ENCODE measurements at places on chromosomes 13 and 19. TPM values are rescaled to one million over a fixed set of nuclear protein-coding genes. Genes with fewer than 3 reads are reported as not detected.

ZNF625 gene
- 0.57 TPM for total RNA-seq

- no peak overlapping the region for H3K4me3 ChIP-seq
- no peaks in the 10 kb centered on the region for H3K36me3 ChIP-seq
- H3K4me1 ChIP-seq, result no peaks in the 10 kb centered on the region
- H3K27me3 ChIP-seq, result no peaks in the 10 kb centered on the region
These were observed 880.4 kb downstream of the EFNB2 start for GRCh38 chr13:105655046-105655445.

EDNRB gene
- total RNA-seq, result 18.3 TPM

DNA sequence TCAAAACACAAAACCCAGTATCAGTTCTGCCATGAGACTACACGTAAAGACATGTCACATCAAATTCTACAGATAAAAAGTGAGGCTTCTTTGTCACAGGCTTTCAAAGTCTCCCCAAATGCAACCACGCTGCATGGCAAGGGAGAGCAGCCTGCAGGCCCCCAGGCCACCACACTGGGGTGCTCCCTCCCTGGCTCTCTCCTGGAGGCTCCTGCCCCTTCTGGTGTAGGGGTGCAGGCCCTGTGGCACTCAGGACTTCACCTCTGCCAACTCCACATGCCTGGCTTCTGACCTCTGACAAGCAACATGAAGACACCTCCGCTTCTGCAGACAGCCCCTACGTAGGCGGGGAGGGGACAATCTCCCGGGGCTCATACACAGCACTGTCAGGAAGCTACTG is 14.3 kb downstream of the AKAP8 start:
- H3K4me1 ChIP-seq, result peaks cover 6% of the 10 kb centered on the region
- no peak for DNase-seq
- peaks cover 20% of the 10 kb centered on the region for H3K36me3 ChIP-seq
- no peaks in the 10 kb centered on the region for H3K27me3 ChIP-seq
- H3K4me3 ChIP-seq, result no peak overlapping the region

DNA sequence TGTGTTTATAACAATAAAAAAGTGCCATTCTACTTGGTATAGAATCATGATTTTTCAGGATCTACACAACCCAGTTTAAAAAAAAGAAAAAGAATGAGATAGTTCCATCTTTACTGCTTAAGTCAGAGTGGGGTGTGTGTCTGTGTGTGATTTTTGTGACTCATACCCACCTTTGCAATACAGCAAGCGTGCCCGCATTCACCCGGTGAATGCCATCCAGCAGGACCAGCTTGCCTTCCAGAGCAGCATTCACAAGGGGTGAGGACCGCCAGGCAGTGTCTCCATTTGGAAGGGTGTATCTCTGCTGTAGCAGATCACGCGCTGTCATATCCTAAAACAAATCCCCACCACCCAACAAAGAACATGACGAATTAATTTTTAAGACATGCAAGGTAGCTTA is 127.7 kb downstream of the VWA8 start:
- H3K27ac ChIP-seq, result no peak overlapping the region
- H3K27me3 ChIP-seq, result no peaks in the 10 kb centered on the region
- peaks cover 3% of the 10 kb centered on the region for H3K4me1 ChIP-seq
- peaks cover 16% of the 10 kb centered on the region for H3K36me3 ChIP-seq

GRCh38 chr19:10115392-10116084 is 4.0 kb downstream of the P2RY11 start:
- no peak for DNase-seq
- peaks cover 5% of the 10 kb centered on the region for H3K4me1 ChIP-seq
- no peak overlapping the region for H3K27ac ChIP-seq
- no peaks in the 10 kb centered on the region for H3K27me3 ChIP-seq
- H3K4me3 ChIP-seq, result no peak overlapping the region
- peaks cover 4% of the 10 kb centered on the region for H3K36me3 ChIP-seq

DNA sequence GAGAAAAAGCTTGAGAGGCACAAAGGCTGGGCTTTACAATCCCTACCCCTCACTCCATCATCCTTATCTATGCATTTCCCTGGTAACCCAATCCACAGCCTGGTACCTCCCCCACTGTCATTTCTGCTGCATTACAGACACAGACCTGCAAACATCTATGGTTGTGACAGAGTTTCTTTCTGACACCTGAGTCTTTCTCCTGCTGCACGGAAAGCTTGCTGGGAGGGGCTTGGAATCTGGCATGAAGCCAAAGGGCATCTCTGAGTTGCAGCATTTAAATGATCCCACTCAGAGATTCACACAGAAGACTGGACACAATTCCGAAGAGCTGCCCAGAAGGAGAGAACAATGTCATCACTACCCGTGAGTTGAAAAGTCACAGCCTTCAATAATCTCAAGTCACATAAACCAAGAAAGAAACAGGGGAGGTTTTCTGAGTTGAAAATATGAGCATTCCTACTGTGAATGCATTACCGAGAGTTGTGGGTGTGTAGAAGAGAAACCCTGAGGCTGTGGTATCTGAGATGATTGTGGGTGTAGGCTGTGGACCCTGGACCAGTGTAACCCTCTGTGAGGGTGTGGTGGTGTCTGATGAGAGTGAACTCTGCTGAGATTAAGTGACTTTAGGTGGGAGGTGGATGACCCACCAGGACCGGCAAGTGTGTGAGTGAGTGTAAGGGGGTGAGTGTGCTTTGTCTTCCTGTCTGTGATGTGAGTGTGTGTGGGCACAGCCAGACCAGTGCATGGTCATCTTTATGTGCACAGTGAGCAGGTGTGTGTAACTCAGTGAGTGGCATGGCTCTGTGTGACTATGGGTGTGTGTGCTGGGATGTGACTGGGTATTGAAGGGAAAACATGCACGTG is at the start of gene LGALS14:
TSS of gene LGALS14 (plus strand) at position 301 of the 864 bp plus-strand sequence. CDS start at position 349, 48 bp downstream.
- H3K4me1 ChIP-seq, result no peaks in the 10 kb centered on the region
- H3K27me3 ChIP-seq, result no peaks in the 10 kb centered on the region
- no peaks in the 10 kb centered on the region for H3K36me3 ChIP-seq
- H3K27ac ChIP-seq, result no peak within 1 kb of the TSS
- no peak within 1 kb of the TSS for H3K4me3 ChIP-seq

NOTCH3 gene
- 3.6 TPM for total RNA-seq

GRCh38 chr13:109788372-109789111 is 2.2 kb upstream of the IRS2 start:
- H3K27ac ChIP-seq, result peak overlapping the region; percentile 54
- no peak for DNase-seq
- no peaks in the 10 kb centered on the region for H3K27me3 ChIP-seq
- no peaks in the 10 kb centered on the region for H3K36me3 ChIP-seq

ZNF547 gene
- total RNA-seq, result 1.3 TPM

- H3K4me1 ChIP-seq, result no peaks in the 10 kb centered on the region
- H3K27me3 ChIP-seq, result no peaks in the 10 kb centered on the region
- no peak overlapping the region for H3K27ac ChIP-seq
- no peaks in the 10 kb centered on the region for H3K36me3 ChIP-seq
- H3K4me3 ChIP-seq, result no peak overlapping the region
These were observed 6.7 kb downstream of the KCNJ14 start for GRCh38 chr19:48461982-48462655.

GRCh38 chr19:912181-913079 is 589 bp downstream of the R3HDM4 start:
- peak overlapping the region; percentile 47 for H3K27ac ChIP-seq
- peaks cover 8% of the 10 kb centered on the region for H3K27me3 ChIP-seq
- no peaks in the 10 kb centered on the region for H3K36me3 ChIP-seq
- no peak for DNase-seq

NKPD1 gene
- total RNA-seq, result not detected

DNA sequence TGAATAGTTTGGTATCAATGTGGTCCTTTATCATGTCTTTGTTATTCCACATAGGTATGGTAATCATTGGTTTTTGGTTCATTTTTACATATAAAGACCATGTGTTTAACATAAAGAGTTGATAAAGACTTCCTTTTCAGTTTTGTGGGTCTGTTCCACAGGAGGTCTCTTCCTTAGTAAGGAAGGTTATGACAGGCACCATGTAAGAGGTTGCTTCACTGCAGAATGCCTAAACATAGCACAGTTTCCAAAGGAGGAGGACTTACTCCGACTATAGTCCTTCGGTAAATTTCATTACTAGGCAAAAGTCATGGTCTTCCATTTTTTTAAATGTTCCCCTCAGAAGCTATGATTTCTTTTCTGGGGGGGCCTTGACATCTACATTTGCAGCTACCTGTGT is 27.1 kb upstream of the PCDH17 start:
- no peaks in the 10 kb centered on the region for H3K36me3 ChIP-seq
- no peaks in the 10 kb centered on the region for H3K27me3 ChIP-seq
- H3K4me1 ChIP-seq, result no peaks in the 10 kb centered on the region
- no peak overlapping the region for H3K4me3 ChIP-seq
- DNase-seq, result no peak

DNA sequence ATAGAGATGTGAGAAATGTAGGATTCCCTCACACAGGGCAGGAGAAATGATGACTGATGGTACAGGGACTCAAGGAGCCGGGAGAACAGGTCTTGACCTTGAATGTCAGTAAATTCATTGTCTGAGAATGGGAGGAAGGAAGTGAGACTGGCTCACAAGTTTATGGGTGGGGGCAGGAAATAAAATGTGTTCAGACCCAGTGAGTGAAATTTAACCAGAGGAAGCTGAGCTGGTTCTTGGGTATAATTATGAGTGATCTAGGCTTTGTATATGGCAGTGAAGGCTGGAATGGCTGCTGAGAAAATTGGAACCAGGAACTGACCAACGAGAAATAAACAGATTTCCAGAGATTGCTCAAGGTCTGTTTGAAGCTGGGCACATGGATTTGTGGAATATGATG is 6.3 kb upstream of the IGSF23 start:
- no peak overlapping the region for H3K4me3 ChIP-seq
- no peaks in the 10 kb centered on the region for H3K36me3 ChIP-seq
- H3K27ac ChIP-seq, result no peak overlapping the region
- H3K27me3 ChIP-seq, result no peaks in the 10 kb centered on the region

ZNF700 gene
- 5.1 TPM for total RNA-seq

- no peaks in the 10 kb centered on the region for H3K27me3 ChIP-seq
- DNase-seq, result no peak
- H3K27ac ChIP-seq, result no peak overlapping the region
- H3K4me3 ChIP-seq, result no peak overlapping the region
- H3K4me1 ChIP-seq, result no peaks in the 10 kb centered on the region
- H3K36me3 ChIP-seq, result no peaks in the 10 kb centered on the region
These were observed 350.4 kb downstream of the MTUS2 start for GRCh38 chr13:29170436-29171082.

OR7A5 gene
- not detected for total RNA-seq

PSG3 gene
- total RNA-seq, result not detected

DNA sequence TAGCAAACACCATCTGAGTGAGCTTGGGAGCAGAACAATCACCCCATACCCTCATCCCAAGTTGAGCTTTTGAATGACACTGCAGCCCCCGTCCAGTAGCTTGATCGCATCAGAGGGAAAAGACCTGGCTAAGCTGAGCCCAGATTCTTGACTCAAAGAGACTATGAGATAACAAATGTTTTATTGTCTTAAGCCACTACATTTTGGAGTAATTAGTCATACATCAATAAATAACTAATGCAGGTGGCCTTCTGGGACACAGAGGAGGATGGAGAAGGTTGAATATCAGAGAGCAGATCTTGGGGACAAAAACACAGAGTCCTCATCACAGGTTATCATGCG is 24.6 kb upstream of the IGSF23 start:
- H3K36me3 ChIP-seq, result no peaks in the 10 kb centered on the region
- H3K27me3 ChIP-seq, result no peaks in the 10 kb centered on the region
- DNase-seq, result no peak
- no peak overlapping the region for H3K4me3 ChIP-seq

IGFL3 gene
- total RNA-seq, result not detected
